DMS53 (cell line): ENCODE measurements at places on chromosomes 4 and X.
A peak's percentile ranks its signal among the peaks of the same experiment; 100 is the strongest.

- DNase-seq, result no peak
Observed at GRCh38 chr4:53039741-53040458, 177.8 kb downstream of the RASL11B start.

DNA sequence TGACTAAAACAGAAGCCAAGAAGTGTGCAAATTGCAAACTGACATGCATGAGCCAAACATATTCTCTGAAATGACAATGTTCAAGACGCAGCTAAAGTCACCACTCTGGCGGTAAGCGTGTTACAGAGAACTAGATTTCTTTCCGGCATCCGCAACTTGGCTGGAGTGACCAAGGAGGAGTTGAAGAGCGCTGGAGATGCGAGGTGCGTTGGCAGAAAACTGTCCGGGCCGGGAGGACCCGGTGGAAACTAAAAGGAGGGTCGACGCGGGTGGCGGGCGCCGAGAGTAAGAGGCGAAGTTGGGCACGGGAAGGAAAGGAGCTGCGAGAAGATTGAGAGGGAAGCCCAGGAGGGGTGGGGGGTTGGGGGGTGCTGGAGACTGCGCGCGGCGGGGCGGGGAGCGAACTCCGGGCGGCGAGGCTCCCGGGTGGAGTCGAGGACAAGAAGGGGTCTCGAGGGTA is 807 bp downstream of the SEL1L3 start:
- peak; percentile 67 for DNase-seq

DNA sequence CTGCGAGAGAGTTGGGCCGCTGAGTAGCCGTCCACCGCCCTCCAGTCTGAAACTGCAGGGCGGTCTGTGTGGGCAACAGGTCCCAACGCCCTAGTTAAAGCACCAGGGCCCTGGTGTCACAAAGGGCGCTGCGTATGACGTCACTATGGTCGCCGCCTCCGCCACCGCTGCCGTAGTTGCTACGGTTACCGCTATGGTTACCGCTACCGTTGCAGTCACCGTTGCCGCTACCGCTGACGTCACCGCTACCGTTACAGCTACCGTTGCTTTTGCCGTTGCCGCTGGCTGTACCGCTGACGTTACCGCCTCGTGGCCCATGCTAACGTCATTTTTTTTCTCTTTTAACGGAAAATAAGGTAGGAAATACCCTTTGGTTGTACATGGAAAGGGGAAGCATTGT is at the start of gene PPP1R2C:
Gene PPP1R2C (minus strand): TSS at position 68 of the 400 bp plus-strand sequence. CDS start 84 bp downstream, outside the sequence.
- no peak for DNase-seq

DNA sequence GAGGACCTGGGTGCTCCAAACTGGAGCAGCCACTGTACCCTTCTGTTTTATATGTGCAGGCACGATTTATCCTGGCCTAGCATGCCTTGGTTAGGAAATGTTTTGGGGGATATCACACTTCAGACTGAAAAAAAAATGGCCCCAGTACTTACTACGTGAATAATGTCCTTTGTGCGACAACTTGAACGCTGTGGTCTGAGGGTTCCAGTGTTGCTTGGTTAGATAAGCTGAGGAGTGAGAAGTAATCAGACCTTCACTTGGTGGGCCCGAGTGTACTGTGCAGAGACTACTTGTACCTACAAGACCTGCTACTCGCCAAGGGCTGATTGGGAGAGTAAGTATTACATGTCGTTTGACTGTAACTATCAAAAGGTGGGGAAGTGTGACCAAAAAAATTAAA is 678 bp downstream of the DNAAF6 start:
- DNase-seq, result no peak

DNA sequence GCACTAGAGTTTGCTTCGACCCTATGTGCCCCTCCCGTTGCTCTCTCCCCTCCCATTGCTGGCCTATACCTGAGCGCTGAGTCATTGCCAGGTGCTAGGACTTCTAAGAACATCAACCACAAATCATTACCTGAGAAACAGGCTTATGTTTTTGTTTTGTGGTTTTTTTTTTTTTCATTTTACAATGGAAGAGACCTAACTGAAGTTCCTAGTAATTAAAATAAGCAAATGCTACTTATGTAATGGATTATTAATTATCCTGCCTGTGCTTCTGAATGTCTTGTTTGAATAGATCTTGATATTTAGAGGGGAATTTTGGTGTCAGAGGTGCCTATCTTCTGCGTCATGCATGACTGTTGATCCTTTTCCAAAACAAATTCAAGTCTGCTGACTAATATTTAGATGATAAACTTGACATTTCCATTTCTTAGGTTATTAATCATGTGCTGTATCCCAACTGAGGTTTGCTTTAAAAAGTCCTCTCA is 275.4 kb upstream of the CPEB2 start:
- DNase-seq, result peak; percentile 95

- DNase-seq, result no peak
Observed at GRCh38 chr4:85656759-85657505, 182.0 kb downstream of the ARHGAP24 start.

GRCh38 chr4:101211146-101211553 is 136.2 kb downstream of the PPP3CA start:
- DNase-seq, result peak; percentile 39

- DNase-seq, result peak; percentile 55
Observed at GRCh38 chr4:157076578-157076947, 613 bp downstream of the GLRB start.

DNA sequence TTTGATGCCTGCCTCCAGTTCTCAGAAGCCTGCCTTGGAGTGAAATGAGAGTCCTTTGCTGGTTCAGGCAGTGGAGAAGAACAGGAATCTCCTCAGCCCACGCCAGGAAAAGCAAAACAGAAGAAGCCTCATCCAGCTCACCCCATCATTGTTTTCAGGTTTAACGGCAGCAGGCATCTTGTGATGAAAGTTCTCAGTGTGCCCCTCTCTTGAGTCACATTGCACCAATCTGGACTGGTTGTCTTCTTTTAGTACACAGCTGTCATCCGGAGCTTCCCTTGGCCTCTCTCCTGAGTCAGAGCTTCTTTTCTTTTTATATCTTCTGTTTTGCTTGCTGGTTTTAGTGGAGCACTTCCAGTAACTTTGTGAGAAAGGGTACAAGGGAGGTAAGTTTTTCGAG is 50.9 kb downstream of the TSPAN7 start:
- no peak for DNase-seq
